Cardiac fibroblast (primary cell): ENCODE measurements at places on chromosomes 4 and X.

DNA sequence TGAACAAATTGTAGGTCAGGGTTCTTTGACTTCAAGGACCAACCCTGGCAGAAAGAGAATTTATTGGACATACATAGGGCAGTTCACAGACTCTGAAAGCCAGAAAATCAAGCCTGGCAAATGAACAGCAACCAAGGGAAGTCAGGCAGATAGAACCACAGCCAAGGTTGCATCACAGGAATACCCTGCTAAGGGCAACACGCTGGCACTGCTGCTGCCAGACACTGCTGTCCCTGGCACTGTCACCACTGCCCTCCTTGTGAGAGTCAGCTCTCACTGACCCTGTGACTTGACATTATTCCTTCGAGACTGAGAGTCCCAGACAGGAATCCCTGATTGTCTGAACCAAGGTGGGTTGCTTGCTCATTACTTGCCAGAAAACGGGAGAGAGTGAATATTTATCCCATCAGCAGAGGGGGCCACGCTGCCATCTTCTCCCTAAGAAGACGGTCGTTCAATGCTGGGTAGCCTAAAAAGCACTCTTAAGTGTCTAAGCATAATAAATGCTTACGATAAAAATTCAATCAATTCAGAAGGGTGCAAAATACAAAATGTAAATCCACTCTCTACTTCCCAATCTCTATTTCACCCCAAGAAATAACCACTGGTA lies 23.2 kb upstream of the PTTG2 start:
- no peak for DNase-seq

GRCh38 chr4:1899149-1900086 lies 28.2 kb downstream of the NSD2 start:
- peak; percentile 88 for DNase-seq

DNA sequence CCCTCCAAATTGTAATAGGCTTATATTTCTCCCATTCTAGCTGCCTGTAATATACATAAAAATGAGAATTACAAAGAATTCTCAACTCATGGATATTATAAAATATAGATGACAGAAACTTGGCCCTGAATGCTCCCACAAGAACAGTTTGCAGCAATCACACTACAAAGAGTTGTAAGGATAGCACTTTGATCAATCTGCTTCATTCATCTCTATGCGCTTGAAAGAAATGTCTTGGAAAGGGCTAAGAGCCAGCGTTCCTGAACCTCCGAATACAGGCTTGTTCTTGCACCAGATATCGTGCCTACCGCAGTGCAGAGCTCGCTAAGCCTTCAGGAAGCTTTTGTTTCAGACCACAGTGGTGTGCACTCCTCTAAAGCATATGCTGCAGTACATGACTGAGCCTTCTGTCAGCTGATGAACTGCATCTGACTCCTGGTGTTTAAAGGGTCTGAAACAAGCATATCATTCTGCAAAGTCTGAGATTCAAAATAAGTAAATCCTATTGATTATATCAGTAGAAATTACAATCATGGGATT lies 417.6 kb upstream of the ZFP42 start:
- DNase-seq: no peak

DNA sequence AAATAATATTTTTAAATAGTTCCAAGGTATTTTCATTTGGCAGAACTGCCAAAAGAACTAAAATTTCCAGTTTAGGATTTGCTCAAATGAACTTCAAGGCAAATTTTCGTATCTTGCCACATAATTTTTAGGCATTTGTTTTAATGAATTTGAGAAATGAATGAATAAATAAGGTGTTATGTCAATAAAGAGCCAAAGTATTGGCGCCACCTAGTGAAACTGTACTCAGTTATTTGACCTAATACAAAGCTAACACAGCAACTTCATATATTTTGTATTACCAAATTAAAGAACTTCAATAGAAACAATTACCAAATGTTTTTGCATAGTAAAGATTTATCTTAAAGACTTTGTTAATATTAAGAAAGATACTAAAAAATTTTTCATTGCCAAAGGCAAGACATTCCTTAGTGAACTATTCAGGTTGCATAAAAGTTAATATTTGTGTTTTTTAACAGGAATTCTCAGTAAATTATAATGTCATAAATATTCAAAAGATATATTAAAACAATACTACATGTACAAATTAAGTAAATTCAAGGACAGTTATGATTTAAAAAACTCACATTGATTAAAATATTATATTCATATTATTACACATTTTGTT lies 50.3 kb downstream of the STPG2 start:
- peak; percentile 41 for DNase-seq

DNA sequence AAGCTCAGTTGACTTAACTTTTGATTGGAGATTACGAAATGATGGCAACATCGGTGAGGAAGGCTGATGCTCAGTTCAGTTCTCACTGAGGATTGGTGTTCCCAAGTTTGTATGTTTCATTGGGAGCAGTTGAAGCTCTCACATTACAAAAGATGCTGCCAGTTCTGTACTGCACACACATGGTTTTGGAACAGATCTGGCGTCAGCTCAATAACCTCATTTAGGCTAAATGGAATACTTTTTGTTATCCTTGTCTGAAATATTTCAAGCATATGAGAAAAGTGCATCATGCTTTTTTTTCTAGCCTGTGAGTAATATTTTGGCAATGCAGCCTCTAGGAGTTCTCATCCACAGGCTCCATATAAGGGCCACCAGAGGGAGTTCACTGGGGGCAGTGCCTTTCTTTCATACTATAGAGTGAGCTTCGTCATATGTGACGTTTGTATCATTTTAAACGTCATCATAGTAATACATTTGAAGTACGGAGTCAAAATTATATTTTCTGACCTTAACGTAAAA lies 4.1 kb downstream of the ENPEP start:
- DNase-seq: peak; percentile 95

- no peak for DNase-seq
Measured at GRCh38 chr4:68581383-68582338, 5.5 kb upstream of the UGT2B17 start.

DNA sequence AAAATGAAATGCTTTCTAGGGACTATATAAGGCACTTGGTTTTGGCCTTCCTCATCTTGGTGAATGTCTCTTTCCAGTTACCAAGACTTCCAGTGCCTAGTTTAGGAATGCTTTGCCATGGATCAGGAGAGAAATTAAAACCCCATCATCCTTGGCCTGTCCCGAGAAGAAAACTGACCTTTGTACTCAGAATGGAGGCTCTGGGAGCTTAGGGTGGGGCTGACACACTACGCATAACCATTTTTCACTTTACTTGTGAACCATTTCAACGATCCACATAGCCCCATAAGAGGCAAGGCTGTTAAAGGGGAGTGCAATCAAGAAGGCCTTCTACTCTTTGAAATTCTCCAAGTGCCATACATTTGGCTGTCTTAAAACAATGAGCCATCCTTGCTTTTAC lies 26.7 kb upstream of the ZCCHC13 start:
- DNase-seq: no peak

- DNase-seq: no peak
Measured at GRCh38 chrX:65696613-65697012, 29.2 kb downstream of the MSN start.

DNA sequence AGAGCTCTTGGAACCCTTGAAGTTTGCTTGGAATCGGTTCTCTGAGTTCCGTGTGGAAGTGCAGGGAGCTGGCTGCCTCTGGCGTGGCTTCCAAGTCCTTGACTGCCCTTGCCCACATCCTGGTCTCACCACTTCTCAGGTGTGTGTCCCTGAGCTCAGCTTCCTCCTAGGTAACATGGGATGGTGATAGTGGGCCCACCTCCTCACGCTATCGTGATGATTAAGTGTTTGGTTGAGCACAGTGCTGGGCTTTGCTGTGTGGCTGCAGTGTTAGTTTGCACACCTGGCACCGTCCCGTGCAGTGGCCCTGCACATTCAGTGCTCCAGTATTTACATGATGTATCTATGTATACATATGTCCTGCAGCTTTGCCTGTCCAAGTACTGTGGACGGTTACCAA lies 81.5 kb downstream of the CLDN34 start:
- DNase-seq: no peak

DNA sequence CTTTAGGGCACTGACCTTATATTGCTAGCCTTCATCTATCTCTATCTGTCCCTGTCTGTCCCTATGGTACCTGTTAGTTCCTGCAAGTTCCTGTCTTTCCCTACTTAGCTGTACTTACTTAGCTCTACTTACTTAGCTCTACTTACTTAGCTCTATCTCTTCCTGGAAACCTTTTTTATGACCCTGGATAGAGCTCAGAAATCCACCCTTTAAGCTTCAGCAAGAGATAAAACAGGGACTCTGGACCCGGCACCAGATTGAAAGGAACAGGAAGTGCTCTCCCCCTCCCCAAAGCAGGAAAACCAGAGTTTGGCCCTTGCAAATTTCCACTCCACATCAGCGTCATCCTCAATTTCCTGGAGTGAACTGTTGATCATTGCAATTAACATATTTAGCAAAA lies 12.3 kb upstream of the IL9R start:
- no peak for DNase-seq

GRCh38 chr4:105990933-105991332 lies 95.7 kb downstream of the NPNT start:
- DNase-seq: peak; percentile 74

DNA sequence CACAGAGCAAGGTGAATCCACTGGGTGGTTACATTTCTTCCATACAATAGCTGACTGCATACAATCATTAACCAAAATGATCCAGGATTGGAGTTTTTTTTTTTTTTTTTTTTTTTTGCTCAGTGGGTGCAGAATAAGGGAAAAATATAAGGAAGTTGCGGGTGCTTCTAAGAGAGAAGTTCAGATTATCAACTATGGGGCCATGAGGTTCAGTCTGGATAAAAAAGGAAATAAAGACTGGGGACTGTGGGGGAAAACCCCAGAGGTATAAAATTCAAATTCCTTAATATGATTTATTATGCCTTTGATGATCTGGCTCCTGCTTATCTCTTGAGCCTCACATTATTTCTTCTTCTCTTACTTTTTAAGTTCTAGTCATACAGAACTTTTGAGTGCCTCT lies 5.9 kb upstream of the EIF1AX start:
- no peak for DNase-seq

DNA sequence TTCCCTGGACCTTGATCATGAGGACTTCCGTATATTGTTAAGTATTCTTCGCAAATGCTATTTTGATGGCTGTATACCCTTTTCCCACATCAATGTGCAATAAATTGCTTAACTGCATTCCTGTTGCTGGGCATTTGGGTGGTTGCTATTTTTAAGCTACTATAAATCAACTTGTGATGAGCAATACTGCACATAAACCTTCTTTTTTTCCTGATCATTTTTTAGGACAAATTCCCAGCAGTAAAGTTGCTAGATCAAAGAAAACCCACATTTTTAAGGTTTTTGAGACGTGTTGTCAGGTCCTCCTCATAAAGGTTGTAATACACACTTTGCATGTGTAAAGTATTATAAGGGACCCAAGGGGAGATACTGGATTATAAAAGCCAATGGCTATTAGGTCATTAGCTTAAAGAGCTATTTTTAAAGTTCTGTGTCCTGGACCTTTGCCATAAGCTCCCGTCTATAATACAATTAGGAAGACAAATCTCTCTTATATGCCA lies 35.6 kb downstream of the LIMCH1 start:
- DNase-seq: no peak

DNA sequence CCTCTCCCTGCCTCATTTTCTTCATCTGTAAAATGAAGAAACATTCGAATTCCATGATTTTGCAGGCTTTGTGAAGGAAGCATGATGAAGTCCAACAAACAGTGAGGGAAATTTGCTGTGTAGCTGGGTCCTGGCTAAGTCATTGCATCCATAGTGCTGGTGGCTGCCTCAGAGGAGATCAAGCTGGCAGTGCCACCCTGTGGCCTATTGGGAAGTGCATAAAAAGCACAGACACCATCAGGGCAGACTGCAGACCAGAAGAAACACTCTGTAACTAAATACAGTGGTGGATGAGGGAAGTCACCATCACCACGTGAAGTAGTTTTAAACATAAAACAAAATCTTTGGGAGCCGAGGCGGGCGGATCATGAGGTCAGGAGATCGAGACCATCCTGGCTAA lies 40.7 kb upstream of the DDX3X start:
- DNase-seq: peak; percentile 9

GRCh38 chr4:168839758-168840391 lies 170.2 kb downstream of the CBR4 start:
- DNase-seq: peak; percentile 52

- peak; percentile 64 for DNase-seq
Measured at GRCh38 chr4:53306729-53307128, 59.1 kb downstream of the SCFD2 start.

GRCh38 chrX:6134255-6134654 lies 94.4 kb downstream of the NLGN4X start:
- DNase-seq: no peak

GRCh38 chrX:154526901-154527675 lies 11.1 kb upstream of the FAM3A start:
- DNase-seq: peak; percentile 74

DNA sequence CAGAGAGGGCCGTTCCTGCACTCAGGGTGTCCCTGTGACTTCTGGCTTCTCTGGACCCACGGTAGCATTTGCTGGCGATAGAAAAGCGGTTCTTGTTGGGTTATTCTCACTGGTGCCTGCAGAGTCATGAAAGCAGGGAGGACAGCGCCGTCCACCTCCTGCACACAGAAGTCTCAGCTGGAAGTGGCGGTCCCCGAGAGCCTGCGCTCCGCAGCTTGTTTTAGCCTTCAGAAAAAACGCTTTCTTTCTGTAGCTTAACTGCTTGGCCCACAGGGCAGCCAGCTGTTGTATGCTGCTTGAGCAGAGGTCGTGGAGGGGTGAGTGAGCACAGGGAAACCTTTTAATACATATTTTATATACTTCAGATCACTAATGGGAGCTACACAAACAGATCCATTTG lies 400.7 kb upstream of the FAT1 start:
- DNase-seq: no peak

DNA sequence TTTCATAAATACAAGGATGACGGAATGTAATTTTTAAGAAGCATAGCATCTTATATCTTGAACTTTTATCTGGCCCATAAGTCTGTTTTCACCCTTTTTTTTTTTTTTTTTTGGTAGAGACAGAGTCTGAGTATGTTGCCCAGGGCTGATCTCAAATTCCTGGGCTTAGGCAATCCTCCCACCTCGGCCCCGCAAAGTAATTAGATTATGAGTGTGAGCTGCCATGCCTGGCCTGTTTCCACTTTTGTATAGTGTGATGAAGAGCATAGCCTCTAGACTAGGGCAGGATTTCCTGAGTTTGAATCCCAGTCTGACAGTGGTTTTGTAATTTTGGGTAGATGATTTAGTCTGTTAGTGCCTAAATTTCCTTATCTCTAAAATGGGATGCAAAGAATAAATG lies 11.0 kb downstream of the STIM2 start:
- peak; percentile 78 for DNase-seq

GRCh38 chr4:78661921-78662521 lies 110.5 kb downstream of the ANXA3 start:
- peak; percentile 78 for DNase-seq

DNA sequence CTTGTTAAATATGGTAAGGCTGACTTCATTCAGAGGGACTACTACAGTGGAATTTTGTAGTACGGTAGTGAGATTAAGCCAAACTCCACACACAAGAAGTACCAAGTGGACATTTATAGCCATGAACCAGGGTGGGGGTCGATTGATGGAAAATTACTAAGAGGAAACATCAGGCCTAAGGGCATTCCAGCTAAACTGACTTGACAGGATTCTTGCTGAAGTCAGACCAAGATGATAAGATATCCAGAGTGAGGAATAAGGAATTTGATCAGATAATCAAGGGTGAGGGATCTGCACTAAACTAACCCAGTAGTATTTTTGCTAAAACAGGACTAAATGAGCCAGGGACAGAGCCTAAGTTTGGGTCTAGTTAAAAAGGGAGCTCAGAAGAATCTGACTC lies 597.5 kb downstream of the RPA4 start:
- DNase-seq: no peak

- DNase-seq: no peak
Measured at GRCh38 chr4:95431678-95432077, 117.1 kb downstream of the UNC5C start.
